ENCODE measurements at places on chromosomes 7 and 10. TPM values are rescaled to one million over a fixed set of nuclear protein-coding genes. Genes with fewer than 3 reads are reported as not detected.

The FRAT1 gene
- total RNA-seq = 26.5 TPM

The OR13A1 gene
- 0.10 TPM for total RNA-seq

DNA sequence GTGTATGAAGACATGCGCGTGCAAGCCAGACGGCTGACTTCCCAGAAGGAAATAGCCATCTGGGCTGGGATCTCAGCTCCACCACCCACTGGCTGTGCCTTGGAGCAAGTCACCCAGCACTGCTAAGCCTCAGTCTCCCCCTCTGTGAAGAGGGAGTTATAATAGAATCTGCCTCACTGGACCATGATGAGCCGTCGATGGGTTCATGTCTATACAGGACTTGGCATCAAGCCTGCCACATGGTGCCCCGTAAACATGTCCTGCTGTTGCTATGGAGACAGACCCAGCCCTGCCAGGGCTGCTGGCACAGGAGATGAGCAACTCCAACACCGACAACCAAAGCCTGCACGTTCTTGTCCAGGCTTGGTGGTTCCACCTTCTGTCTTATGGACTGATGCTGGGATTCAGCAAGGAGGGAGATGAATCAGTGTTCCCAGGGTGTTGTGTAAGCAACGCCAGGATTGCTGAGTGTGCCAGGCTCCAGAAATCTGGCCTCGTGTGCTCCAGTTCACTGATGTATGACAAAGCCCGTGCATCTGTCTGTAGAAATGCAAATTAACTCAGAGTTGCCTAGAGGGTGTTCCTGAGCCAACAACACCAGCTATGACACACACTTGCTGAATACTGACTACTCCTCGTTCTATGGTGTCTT, 5.6 kb downstream of the GPR15LG start:
- H3K4me1 ChIP-seq = peaks cover 5% of the 10 kb centered on the region
- no peak overlapping the region for H3K27ac ChIP-seq
- no peaks in the 10 kb centered on the region for H3K36me3 ChIP-seq

DNA sequence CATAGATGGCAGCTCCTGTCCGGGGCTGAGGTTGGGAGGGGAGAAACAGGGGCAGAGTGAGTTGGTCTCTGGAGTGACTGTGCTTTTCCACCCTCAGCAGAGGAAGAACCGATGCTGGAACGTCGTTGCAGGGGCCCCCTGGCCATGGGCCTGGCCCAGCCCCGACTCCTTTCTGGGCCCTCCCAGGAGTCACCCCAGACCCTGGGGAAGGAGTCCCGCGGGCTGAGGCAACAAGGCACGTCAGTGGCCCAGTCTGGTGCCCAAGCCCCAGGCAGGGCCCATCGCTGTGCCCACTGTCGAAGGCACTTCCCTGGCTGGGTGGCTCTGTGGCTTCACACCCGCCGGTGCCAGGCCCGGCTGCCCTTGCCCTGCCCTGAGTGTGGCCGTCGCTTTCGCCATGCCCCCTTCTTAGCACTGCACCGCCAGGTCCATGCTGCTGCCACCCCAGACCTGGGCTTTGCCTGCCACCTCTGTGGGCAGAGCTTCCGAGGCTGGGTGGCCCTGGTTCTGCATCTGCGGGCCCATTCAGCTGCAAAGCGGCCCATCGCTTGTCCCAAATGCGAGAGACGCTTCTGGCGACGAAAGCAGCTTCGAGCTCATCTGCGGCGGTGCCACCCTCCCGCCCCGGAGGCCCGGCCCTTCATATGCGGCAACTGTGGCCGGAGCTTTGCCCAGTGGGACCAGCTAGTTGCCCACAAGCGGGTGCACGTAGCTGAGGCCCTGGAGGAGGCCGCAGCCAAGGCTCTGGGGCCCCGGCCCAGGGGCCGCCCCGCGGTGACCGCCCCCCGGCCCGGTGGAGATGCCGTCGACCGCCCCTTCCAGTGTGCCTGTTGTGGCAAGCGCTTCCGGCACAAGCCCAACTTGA, 2.7 kb downstream of the REPIN1 start:
- peaks cover 28% of the 10 kb centered on the region for H3K4me1 ChIP-seq
- H3K4me3 ChIP-seq = no peak overlapping the region
- H3K27ac ChIP-seq = peak overlapping the region; percentile 93
- H3K36me3 ChIP-seq = no peaks in the 10 kb centered on the region

DNA sequence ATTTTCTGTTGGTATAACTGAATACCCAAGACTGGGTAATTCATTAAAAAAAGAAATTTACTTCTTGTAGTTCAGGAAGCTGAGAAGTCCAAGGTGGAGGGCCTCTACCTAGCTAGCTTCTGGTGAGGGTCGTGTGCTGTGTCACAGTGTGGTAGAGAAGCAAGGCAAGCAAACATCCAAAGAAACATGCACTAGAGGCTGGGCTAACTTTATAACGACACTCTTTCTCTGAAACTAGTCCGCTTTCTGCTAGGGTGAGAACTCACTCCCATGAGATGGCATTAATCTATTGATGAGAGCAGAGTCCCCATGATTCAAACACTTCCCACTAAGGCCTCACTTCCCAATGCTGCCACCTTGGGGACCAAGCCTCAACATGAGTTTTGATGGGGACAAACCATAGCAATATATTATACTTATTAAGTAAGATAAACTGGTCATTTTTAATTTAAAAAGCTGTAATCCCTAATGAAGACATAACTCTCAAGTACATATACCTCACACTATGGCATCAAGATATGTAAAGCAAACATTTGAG, 50.8 kb downstream of the PHYHIPL start:
- no peaks in the 10 kb centered on the region for H3K4me1 ChIP-seq
- no peak overlapping the region for H3K27ac ChIP-seq
- H3K36me3 ChIP-seq = no peaks in the 10 kb centered on the region
- H3K27me3 ChIP-seq = peaks cover 6% of the 10 kb centered on the region

DNA sequence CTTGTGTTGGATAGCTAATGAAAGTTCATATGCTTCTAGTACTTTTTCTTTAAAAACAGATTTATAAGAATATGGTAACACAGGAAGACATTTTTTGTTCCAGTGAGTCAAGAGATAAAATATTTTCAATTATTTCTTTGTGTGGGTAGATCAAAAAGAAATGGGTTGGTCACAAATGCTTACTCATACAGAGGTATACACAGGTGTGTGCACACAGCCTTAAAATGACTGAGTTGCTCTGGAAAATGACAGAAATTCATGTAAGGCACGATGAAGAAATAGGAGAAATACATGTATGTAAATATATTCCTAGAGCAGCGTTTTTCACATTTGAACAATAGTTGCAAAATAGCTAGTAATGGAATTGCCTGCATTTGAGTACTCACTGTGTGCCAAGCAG, 66.0 kb downstream of the ST7 start:
- no peak overlapping the region for H3K4me3 ChIP-seq
- H3K27me3 ChIP-seq = no peaks in the 10 kb centered on the region
- peaks cover 23% of the 10 kb centered on the region for H3K4me1 ChIP-seq
- H3K27ac ChIP-seq = no peak overlapping the region

GRCh38 chr10:76554478-76554877, 1083.1 kb downstream of the KCNMA1 start:
- no peaks in the 10 kb centered on the region for H3K27me3 ChIP-seq
- no peak for DNase-seq
- H3K36me3 ChIP-seq = no peaks in the 10 kb centered on the region
